ENCODE measurements at places on chromosomes 1 and 21. TPM values are rescaled to one million over a fixed set of nuclear protein-coding genes. Genes with fewer than 3 reads are reported as not detected.

TFF2 gene
- polyA plus RNA-seq: 1.4 TPM

AMPD1 gene
- polyA plus RNA-seq: 0.19 TPM

ENTREP3 gene
- 18.3 TPM for polyA plus RNA-seq

DNA sequence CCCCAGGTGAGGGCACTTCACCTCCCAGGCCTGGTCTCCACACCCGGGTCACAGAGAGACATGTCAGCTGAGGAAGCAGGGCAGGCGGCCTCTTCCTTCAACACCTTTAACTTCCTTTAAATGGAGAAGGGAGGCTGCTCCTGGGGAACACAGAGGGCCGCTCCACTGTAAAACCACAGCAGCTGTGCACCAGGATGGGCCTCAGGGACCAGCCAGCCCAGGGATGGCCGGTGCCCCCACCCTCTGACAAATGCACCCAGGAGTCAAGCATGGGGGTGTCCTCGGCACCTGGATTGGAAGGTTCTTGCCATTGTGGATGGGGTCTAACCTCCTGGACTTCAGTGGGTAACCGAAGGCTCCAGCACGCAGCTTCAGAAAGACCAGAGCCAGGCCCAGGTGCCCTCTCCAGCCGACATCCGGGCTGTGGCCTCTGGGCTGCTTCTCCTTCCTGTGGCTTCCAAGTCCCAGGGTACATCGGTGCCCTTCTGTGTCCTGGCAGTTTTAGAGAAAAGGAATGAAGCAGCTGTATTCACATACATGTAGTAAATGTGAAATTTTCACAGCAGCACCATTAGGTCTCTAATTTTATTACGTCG lies 121.7 kb upstream of the COL6A1 start:
- no peak overlapping the region for H3K27ac ChIP-seq
- no peak for DNase-seq
- no peaks in the 10 kb centered on the region for H3K27me3 ChIP-seq
- H3K36me3 ChIP-seq: no peaks in the 10 kb centered on the region
- H3K4me3 ChIP-seq: no peak overlapping the region
- H3K4me1 ChIP-seq: no peaks in the 10 kb centered on the region

DNA sequence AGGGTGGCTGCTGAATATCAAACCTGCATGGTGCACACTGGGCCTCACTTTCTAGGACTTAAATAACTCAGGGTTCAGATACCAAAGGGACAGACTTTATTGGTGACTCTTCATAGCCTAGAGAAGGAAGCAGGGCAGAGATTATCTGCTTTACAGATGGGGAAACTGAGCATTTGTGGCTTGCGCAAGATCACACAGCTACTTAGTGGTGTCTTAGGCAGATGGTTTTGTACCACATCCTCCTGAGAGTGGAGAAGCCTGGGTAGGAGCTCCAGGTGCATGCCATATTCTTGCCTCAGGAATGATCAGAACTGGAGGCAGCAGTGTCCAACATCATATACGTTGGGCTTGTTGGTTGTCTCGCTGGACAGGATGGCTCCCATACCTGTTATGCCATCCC lies 6.8 kb upstream of the DPH2 start:
- no peak for DNase-seq
- no peak overlapping the region for H3K27ac ChIP-seq
- peaks cover 78% of the 10 kb centered on the region for H3K36me3 ChIP-seq
- no peaks in the 10 kb centered on the region for H3K27me3 ChIP-seq

DNA sequence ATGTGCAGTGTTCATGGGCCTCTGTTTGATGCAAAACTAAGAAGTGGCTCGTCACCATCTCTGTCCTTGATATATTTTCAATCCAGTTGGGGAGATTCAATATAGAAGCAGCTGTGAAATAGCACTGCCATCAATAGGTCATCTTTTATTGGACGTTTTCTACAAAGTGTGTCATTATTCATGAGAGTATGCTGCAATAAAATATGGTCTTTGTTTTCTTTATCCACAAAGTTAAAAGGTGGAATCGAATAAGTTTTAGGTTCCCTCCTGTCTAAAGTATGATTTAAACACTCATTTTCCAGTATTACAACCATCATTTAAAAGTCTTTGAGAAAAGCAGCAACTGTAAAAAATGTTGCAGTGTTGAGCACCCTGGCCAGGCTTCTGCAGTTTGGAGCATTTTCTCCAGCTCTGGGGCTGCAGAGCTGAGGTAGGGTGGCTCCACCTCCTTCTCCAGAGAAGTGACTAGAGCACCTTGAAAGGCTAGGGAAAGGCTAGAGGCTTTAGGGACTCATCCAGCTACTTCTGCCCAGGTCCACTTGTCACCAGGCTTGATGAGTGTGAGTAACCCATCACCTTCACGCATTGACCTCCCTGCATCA lies 56.5 kb upstream of the DNAH14 start:
- no peak overlapping the region for H3K4me3 ChIP-seq
- peaks cover 29% of the 10 kb centered on the region for H3K4me1 ChIP-seq
- no peaks in the 10 kb centered on the region for H3K27me3 ChIP-seq
- DNase-seq: no peak
- H3K27ac ChIP-seq: no peak overlapping the region
